Aorta (tissue), 5 donors: ENCODE measurements at places on chromosomes 2 and 18. TPM values are rescaled to one million over a fixed set of nuclear protein-coding genes. Genes with fewer than 3 reads are reported as not detected.

- DNase-seq: no peak
Observed at GRCh38 chr2:120269076-120269744, 16.6 kb downstream of the RALB start.

DNA sequence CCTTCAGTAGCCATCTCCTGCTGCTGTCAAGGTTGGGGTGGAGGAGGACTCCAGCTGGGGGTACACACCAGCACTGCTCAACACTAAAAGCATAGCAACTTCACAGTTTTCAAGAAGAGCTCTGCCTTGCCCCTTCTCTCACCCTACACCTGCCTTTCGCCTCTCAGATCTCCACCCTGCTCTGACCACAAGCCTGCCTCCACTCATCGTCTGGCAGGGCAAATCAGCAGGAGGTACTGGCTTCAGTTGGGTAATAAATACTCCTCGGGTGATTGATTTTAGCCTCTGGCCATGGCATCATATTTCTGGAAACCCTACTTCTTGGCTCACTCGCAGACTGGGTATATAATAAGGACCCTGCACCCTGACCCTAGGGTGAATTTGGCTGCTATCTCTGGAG is 3.1 kb upstream of the PRKAG3 start:
- no peak for DNase-seq

- no peak for DNase-seq
Observed at GRCh38 chr2:154700136-154700535, 1.6 kb downstream of the KCNJ3 start.

DNA sequence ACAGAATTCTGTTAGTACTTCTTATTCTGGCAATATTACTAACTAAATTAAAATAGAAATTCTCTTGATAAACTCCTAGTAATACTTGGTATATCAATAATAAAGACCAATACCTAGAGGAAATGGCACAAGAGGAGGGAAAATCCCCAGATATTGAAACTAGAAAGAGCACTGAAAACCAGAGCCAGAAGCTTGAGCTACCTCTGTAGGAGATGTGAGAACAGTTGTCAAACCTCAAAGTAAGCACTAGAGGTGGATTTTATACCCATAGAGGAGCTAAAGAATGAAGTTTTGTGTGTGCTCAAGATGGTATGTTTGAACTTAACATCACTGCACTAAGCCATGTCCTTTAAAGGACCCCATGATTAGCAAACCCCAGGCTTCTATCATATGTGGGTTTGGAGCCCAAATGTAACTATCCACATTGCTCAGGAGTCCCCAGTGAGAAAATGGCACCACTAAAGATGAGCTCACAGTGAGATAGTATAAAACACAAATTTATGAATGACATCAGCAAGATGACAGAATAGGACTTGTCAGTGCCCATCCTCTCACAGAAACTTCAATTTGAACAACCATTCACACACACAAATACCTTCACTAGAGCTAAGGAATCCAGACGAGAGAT is 122.1 kb downstream of the PKP4 start:
- no peak for DNase-seq

DNA sequence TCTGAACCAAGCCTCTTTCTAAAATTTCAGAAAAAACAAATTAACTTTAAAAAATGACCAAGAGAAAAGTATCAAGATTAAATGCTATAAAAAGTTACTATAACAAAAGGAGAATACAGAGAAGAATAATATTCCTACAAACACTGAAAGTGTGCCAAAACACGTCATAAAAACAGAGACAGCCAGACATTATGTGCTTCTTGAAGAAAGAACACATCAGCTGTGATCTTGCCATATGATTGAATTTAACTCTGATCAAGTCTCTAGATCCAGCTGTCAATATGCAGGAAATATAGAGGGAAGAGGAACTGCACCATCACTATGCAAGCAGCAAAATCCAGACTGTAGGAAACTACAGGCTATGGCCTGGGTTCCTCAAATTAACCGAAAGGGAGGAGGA is 33.7 kb upstream of the COL5A2 start:
- DNase-seq: no peak

RAMP1 gene
- 109 TPM for total RNA-seq

DOCK10 gene
- total RNA-seq: 81.8 TPM

FZD7 gene
- total RNA-seq: 19.0 TPM
